ENCODE measurements at places on chromosomes 16 and 17. TPM values are rescaled to one million over a fixed set of nuclear protein-coding genes. Genes with fewer than 3 reads are reported as not detected.

TAOK1 gene
- 55.5 TPM for total RNA-seq

SLC5A11 gene
- total RNA-seq, result 0.22 TPM

NPLOC4 gene
- total RNA-seq, result 132 TPM

NPIPA5 gene
- total RNA-seq, result 0.29 TPM

- peak overlapping the region; percentile 64 for H3K4me3 ChIP-seq
- no peak overlapping the region for H3K27ac ChIP-seq
- H3K4me1 ChIP-seq, result peaks cover 66% of the 10 kb centered on the region
- peaks cover 63% of the 10 kb centered on the region for H3K36me3 ChIP-seq
- no peaks in the 10 kb centered on the region for H3K27me3 ChIP-seq
- no peak for DNase-seq
Observed at GRCh38 chr17:77145224-77145611, 4.4 kb downstream of the SEC14L1 start.

DNA sequence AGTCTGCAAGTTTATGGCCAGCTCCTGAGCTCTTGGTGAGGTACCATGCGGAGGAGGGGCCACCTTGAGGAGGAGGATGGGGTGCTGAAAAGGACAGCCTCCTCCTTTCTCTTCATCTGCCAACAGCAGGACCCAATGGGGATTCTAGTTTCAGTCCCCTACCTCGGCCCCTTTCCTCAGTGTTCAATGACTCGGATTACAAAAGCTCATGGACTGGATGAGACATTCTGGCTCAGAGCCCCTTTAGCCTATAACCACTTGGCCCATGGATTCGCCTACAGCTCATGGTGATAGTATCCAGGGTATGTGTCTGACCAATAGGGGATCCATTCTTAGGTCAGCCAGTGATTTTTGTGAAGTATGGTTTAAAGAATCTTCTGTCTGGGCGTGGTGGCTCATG is 8.5 kb upstream of the PIK3R6 start:
- H3K4me1 ChIP-seq, result peaks cover 6% of the 10 kb centered on the region
- H3K27ac ChIP-seq, result no peak overlapping the region
- peaks cover 35% of the 10 kb centered on the region for H3K36me3 ChIP-seq

DNA sequence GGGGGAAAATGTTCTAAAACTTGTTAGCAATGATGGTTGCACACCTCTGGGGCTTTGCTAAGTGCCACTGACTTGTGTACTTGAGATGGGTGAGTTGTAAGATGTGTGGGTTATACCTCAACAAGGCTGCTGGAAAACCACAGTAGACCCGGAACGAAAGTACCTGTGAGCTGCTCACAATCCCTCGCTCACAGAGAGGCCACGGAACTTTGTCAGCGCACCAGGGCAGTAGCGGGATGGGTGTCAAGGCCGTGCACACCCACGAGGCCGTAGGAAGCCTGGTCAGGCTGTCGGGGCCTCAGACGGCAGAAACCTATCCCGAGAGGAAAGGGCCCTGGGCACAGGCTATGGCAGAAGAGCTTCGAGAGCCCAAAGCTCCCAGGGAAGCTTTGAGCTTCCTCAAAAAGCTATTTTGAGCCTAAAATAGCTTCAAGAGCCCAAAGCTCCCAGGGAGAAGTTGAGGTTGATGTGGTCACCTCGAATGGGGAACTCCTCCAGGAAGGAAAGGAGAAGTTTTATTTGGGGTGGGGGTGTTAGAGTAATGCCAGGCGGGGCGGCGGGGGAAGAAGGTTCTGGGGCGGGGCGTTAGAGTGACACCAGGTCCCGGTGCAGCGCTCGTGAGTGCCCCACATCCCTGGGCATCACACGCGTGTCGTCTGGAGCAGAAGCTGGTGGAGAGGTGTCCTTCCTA is 19.0 kb downstream of the CBFA2T3 start:
- H3K4me1 ChIP-seq, result peaks cover 36% of the 10 kb centered on the region
- peaks cover 36% of the 10 kb centered on the region for H3K36me3 ChIP-seq
- DNase-seq, result no peak
- peak overlapping the region; percentile 56 for H3K4me3 ChIP-seq
- H3K27me3 ChIP-seq, result no peaks in the 10 kb centered on the region

- H3K4me3 ChIP-seq, result no peak overlapping the region
- no peak overlapping the region for H3K27ac ChIP-seq
- DNase-seq, result no peak
- peaks cover 57% of the 10 kb centered on the region for H3K36me3 ChIP-seq
- peaks cover 21% of the 10 kb centered on the region for H3K4me1 ChIP-seq
Observed at GRCh38 chr17:17816240-17816814, 20.5 kb downstream of the SREBF1 start.

GRCh38 chr17:82257473-82257872 is 16.0 kb downstream of the CSNK1D start:
- H3K27me3 ChIP-seq, result no peaks in the 10 kb centered on the region
- H3K4me1 ChIP-seq, result peaks cover 6% of the 10 kb centered on the region
- H3K27ac ChIP-seq, result no peak overlapping the region
- H3K36me3 ChIP-seq, result peaks cover 81% of the 10 kb centered on the region
- no peak overlapping the region for H3K4me3 ChIP-seq

- H3K27me3 ChIP-seq, result no peaks in the 10 kb centered on the region
- H3K4me1 ChIP-seq, result peaks cover 4% of the 10 kb centered on the region
- H3K27ac ChIP-seq, result no peak overlapping the region
- no peak overlapping the region for H3K4me3 ChIP-seq
Observed at GRCh38 chr16:78929841-78930240, 670.7 kb downstream of the MAF start.

- no peaks in the 10 kb centered on the region for H3K36me3 ChIP-seq
- no peak overlapping the region for H3K27ac ChIP-seq
- H3K27me3 ChIP-seq, result no peaks in the 10 kb centered on the region
- no peak for DNase-seq
Observed at GRCh38 chr16:81967358-81967757, 43.9 kb downstream of the SDR42E1 start.

DNA sequence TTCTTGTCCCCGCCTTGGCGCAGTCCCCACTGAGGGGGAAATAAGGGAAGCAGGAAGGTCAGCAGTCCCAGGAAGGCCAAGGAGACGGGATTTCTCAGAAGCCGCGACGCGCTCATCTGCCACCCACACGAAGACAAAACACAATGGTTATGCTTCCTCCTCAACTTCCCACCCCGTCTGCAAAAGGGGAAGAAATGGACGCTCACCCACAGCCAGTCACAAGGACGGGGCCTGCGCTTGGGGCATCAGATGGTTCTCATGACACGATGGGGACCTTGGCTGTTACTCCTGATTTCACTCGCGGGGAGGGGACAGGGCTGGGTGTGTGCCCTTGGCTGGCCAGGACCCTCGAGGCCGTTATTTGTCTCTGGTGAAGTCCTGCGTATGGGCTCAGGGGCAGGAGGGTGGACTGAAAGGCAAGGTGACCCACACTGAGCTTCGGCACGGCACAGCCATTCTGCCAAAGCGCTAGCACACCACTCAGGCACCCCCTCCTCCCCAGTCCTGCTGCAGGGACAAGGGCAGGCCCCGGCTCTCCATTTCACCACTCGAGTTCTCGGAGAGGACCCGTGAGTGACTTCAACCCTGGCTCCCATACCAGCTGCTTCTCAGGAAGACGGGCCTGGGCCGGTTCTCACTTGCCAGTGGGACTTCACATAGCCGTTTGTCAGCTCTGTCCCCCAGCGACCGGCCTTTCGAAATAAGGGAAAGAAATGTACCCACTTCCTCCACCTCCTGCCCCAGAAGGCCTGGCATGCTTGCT is 84.5 kb downstream of the ABR start:
- peaks cover 47% of the 10 kb centered on the region for H3K36me3 ChIP-seq
- no peak for DNase-seq
- H3K4me3 ChIP-seq, result no peak overlapping the region
- no peak overlapping the region for H3K27ac ChIP-seq
- peaks cover 17% of the 10 kb centered on the region for H3K4me1 ChIP-seq
- no peaks in the 10 kb centered on the region for H3K27me3 ChIP-seq

DNA sequence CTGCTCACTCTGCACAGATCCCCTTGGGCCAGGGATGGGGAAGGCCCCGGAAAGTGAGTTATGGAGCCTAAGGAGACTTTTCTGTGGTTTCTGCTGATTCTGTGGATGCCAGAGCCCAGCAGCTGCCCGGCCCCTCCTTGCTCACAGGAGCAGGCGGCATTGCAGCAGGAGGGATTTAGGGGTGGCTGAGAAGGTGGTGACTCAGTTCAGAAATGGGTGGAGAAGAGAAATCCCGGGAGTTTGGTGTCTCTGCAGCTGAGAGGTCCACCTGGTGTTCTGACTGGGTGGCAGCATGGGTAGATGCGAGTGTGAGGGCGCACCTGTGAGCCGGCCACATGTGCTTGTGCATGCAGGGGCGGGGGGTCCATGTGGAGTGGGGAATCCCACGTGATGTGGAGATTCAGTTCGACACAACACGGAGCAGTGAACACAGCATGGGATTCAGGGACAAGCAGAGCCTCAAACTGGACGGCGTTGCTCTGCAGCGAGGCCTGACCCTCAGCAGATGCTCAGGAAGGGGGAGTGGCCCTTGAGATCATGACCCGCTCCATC is 16.0 kb upstream of the SPPL2C start:
- H3K4me1 ChIP-seq, result no peaks in the 10 kb centered on the region
- H3K27me3 ChIP-seq, result peaks cover 7% of the 10 kb centered on the region
- no peaks in the 10 kb centered on the region for H3K36me3 ChIP-seq
- H3K4me3 ChIP-seq, result no peak overlapping the region
- no peak for DNase-seq

GRCh38 chr17:65876985-65877384 is 314.9 kb downstream of the CEP112 start:
- no peak for DNase-seq
- no peak overlapping the region for H3K27ac ChIP-seq
- no peak overlapping the region for H3K4me3 ChIP-seq
- H3K4me1 ChIP-seq, result no peaks in the 10 kb centered on the region

DNA sequence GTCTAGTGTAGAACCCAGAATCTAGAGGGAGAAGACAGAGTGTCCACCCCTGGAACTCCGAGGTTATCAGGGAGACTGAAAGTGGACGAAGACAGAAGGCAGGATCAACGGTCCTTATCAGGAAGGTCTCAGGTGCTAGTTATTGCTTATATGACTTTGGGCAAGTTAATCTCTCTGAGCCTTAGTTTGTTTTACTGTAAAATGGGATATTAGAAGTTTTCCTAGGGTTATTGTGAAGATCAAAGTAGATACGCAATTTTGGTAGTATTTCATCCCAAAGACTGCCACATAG is 1.2 kb downstream of the RNF167 start:
- H3K27ac ChIP-seq, result peak overlapping the region; percentile 98
- DNase-seq, result no peak
- H3K36me3 ChIP-seq, result peaks cover 79% of the 10 kb centered on the region
- H3K4me1 ChIP-seq, result peaks cover 81% of the 10 kb centered on the region
- peak overlapping the region; percentile 97 for H3K4me3 ChIP-seq

DNA sequence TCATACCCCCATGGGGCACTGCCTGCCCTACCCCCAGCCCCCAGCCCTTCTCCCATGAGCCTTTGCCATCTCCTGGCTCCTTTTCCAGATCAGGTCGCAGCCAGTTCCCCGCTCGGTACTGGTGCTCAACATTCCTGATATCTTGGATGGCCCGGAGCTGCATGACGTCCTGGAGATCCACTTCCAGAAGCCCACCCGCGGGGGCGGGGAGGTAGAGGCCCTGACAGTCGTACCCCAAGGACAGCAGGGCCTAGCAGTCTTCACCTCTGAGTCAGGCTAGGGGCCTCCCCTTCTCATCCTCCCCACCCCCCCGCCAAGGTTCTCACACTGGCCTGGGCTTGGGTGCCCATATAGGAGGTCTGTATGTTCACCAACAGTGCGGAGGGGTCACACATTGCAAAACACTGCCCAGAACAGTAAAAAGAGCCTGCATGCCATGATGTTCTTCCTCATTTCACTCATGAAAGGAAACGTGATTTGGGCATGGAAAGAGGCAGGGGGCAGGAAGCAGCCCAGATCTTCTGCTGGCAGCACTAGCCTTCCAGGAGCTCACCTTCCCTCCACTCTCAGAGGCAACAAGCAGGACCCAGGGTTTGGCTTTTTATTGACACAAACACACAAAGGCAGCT is 7.5 kb downstream of the IFI35 start:
- H3K4me3 ChIP-seq, result no peak overlapping the region
- no peak overlapping the region for H3K27ac ChIP-seq
- no peaks in the 10 kb centered on the region for H3K27me3 ChIP-seq
- peaks cover 52% of the 10 kb centered on the region for H3K36me3 ChIP-seq
- peaks cover 5% of the 10 kb centered on the region for H3K4me1 ChIP-seq
